ENCODE measurements at places on chromosomes 13 and 19.

DNA sequence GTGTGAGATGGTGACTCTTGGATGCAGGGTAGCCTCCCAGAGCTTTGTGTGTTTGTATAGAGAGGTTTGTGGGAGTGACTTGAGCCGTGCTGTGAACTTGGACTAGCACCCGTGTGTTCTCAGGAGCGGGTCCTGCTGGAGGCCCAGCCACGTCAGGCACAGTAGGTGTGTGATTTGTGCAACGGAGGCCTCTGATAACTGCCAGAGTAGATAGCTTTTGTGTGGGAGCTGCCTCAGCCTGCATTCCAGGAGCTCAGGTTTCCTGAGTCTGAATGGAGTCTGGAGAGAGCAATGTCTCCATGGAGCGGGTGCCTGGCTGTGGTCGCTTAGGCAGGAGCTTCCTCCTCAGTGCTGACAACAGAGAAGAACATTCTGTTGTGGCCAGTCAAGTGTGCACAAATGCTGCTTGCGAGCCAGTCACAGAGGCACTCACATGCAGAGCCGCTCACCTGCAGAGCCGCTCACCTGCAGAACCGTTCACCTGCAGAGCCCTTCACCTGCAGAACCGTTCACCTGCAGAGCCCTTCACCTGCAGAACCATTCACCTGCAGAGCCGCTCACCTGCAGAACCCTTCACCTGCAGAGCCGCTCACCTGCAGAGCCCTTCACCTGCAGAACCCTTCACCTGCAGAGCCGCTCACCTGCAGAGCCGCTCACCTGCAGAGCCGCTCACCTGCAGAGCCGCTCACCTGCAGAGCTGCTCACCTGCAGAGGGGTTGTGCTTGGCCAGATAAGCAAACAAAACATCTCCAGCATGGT lies 32.6 kb downstream of the TFDP1 start:
- no peak for DNase-seq

GRCh38 chr19:8643860-8644653 lies 13.6 kb downstream of the NFILZ start:
- no peak for DNase-seq

GRCh38 chr13:36837354-36838092 lies 18.5 kb downstream of the RFXAP start:
- no peak for DNase-seq

- no peak for DNase-seq
These were observed 618.0 kb upstream of the ARGLU1 start for GRCh38 chr13:107185889-107186288.

DNA sequence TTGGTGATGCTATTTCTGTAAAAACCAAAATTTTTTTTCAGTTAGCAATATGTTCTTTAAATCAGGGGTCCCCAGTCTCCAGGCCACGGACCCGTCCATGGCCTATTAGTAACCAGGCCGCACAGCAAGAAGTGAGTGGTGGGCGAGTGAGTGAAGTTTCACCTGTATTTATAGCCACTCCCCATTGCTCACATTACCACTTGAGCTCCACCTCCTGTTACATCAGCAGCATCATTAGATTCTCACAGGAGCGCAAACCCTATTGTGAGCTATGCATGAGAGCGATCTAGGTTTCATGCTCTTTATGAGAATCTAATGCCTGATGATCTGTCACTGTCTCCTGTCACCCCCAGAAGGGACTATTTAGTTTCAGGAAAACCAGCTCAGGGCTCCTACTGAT lies 58.9 kb upstream of the SLC7A1 start:
- no peak for DNase-seq

GRCh38 chr13:29522044-29522685 lies 73.3 kb downstream of the SLC7A1 start:
- DNase-seq: no peak

DNA sequence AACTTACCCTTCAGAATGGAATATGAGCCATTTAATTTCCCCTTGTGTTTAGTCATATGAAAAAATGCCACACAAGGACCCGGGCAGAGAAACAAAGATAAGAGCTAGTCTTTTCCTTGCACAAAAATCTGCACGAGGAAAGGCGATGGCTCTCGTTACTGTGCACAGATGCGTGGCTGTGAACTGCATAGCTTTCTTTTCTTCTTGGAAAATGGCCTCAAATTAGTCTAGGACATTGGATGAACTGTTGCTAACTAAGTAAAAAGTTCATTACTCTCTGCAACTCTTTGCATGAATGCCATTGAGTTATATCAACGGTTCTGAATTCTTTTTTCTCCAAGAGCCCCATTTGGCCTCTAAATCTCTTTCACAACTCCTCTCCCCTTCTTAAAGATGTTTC lies 125.2 kb downstream of the COG6 start:
- DNase-seq: no peak

All from NCI-H446 treated with DMSO at 0.1 percent for 48 hours (cell line).